ENCODE measurements at places on chromosomes 4 and X.
A peak's percentile ranks its signal among the peaks of the same experiment; 100 is the strongest.

- no peak for DNase-seq
These were observed 105.2 kb downstream of the PHOX2B start for GRCh38 chr4:41643331-41643730.

DNA sequence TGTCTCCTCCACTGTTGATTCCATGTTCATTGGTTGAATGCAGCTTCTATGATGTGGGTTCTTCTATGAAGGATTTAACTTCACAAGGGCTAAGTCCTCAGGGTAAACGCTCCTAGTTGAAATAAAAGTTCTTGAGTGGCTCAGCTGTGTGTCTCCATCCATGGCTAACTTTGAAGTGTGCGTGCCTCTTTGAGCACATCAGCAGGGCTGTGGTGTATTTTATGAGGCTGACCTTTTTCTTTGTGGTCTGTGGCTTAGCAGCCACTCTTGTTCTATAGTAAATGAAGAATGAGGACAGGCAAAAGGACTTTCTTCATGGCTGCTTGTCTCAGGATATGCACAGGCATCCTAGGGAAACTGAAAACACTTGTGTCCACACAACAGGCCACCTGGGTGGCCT, 88.5 kb downstream of the KIT start:
- DNase-seq, result no peak

- DNase-seq, result no peak
These were observed 130.8 kb upstream of the BMPR1B start for GRCh38 chr4:94626942-94627341.

DNA sequence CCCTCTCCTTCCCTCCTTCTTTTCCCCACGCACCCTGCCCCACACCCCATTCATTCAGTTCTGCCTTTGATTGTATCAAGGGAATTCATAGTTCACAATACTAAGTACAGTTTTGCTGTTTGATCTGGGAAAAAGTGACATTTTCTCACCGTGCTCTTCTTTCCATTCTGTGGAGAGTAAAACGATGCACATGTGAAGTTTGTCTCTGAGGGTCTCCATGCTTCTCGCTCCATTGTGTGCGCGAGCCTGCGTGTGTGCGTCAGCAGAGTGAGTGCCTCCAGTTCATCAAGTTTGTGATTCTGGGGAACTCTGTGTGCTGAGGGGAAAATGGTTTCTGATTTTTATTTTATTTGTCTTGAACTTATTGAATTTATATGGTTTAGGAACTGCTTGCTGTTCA, 1.9 kb downstream of the STK26 start:
- no peak for DNase-seq

GRCh38 chrX:46574774-46575381, 1.3 kb downstream of the CHST7 start:
- no peak for DNase-seq

DNA sequence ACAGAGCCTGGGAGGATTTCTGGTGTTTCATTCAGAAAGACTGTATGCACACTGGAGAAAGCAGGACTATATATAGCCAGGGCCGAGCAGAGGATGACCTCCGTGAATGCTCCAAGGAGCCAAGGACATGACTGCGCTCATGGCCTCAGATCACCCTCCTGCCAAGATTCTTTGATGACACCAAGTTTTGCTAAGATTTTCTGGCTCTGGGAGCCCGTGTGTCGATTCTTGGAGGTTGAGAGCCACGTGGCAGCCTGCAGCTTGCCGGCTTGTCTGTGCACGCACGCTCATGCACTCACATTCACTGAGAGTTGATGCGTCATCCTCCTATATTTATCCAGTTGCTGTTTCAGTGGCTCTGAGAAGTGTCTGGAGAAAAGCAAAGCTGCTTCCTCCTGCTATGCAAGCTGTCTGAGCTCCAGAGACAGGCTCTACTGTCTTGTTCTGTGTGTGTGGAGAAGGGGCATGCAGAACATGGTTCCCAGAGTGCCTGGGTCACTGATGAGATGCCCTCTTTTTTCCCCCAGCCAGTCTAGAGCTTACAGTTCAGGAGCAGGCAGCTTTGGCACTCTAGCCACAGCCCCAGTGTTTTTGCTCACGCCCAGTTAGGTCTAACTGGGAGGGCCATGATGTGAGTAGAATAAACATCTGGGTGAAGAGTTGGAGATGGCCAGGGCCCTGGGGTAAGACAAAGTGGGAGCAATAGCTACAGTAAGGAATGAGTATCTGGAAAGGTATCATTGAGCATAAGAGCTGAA, 64.9 kb upstream of the SCOC start:
- DNase-seq, result no peak

GRCh38 chr4:98245226-98245625, 16.0 kb upstream of the RAP1GDS1 start:
- no peak for DNase-seq

DNA sequence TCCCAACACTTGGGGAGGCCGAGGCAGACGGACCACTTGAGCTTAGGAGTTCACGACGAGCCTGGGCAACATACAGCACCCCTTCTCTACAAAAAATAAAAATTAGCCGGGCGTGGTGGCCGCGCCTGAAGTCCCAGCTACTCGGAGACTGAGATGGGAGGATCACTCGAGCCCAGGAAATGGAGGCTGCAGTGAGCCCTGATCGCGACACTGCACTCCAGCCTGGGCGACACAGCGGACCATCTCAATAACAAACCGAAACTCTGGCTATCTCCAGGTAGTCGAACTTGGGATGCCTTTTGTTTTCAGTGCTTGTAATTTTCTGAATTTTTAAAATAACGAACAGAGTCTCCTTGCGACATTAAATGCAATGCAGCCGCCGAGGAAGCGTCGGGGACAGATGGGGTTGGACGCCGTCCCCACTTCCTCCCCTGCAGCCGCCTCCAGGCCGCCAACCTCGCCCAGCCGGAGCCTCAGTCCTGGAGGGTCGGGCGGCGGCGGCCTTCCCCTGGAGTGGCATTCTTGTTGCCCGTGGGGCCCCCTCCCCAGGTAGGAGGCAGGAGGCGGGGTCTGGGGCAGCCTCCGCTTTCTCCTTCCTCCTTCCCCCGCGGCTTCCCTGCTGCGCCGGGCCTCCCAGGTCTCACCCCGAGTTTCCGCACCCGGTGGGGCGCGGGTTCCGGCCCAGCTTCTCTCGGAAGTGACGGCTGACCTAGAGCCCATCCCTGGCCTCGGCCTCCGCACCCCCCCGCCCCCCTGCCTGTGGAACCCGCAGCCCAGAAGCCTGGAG, 14.6 kb downstream of the HMX1 start:
- DNase-seq, result no peak

DNA sequence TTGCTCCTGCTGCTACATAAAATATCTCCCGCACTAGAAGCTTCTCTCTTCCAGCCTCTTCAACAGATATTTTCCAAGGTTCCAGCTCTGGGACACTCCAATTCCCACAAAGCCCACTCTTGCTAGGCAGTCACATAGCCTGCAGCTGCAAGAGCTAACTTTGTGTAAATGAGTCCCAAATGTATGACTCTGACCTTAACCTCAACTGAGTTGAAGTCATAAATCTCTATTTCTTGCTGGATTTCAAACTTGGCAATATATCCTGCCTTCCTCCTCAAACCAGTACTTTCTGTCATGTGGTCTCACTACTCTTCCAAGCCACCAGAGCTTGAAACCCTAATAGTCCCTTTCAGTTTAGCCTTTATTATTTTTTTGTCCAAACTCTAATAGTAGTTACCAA, 315.4 kb upstream of the GRIA3 start:
- no peak for DNase-seq

GRCh38 chrX:47650164-47651042, at the start of gene ELK1:
ELK1 (minus strand) TSS chrX:47650563; CDS start chrX:47641441, 9,122 bp downstream.
- peak; percentile 69 for DNase-seq

GRCh38 chr4:49036528-49036927, 50.5 kb downstream of the CWH43 start:
- no peak for DNase-seq

DNA sequence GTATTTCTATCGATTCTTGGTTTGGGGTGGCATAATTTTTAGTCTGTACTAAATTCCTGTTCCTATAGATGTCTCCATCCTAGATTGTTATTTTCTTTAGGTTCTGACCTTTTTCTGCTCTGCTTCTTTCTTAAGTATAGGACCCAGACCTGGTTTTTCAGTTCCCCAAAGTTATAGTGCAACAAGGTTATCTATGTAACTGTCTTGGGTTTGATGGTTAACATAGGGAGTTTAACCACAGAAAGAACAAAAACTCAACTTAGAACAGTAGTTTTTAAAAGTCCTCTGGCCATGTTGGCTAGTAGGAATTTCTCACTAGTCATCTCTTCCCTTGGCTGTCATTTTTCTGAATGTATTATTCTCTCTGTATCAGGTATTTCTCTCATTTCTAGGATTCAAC, 38.8 kb upstream of the MAD2L1 start:
- DNase-seq, result no peak
